NCI-H1694 treated with DMSO at 0.1 percent for 48 hours (cell line): ENCODE measurements at places on chromosomes 16 and 17.

- peak; percentile 99 for DNase-seq
Measured at GRCh38 chr17:57391076-57391825, 134.9 kb downstream of the MSI2 start.

- no peak for DNase-seq
Measured at GRCh38 chr17:9893411-9894012, 11.6 kb downstream of the RCVRN start.

DNA sequence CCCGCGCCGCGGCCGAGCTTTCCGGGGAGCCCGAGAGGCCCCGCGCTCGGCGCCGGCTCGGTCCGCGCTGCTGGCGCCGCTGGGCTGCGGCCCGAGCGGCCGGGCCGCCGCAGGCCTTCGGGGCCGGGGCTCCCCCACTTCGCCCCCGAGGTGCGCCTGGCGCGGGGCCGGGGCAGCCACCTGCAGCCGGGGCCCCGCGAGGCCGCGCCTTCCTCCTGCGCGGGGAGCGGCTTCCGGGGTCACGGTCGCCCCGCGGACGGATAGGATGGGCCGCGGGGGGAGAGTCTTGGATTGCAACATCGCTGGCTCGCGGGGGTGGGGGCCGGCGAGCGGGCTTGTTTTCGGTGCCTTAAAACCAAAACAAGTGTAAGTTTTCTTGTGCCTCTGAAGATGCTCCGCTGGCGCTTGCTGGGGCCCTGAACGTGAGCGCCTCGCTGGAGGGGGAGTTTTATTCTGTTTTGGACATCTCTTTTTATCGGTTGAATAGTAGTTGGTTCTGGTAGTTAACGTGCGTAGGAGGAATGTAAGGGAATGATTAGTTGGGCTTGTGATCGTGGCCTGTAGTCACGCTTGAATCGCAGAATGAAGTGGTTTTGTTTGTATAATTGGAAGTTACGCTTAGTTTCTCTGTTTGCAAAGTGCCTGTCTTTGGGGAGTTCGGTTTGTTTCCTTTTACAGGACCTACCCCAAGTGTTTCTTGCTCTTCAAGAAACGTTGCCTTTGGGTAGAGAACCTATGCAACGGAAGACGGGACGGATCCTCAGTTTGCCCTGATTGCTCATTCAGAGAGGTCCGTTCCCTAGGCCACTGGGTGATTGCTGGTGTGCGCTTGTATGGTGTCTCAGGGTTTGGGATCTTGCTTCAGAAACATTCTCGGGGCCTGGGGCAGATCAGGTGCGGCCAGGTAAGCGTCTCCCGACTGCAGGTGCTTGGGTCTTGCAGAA is 724 bp downstream of the UBE2I start:
- DNase-seq: no peak

DNA sequence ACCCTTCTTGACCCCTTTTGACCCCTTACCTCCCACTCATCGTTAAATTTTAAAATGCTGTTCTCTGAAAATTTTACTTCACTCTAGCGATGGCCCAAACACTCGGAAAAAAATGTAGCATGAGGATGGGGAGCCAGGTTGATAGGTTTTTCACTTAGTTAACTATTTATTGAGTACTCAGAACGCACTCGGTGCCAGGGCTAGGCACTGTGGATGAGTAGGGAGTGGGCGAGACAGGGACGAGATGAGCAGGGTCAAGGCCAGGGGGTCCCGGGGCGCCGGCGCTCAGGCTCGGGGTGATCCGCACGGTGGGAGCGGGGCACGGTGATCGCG is 392 bp downstream of the ZSCAN32 start:
- no peak for DNase-seq

DNA sequence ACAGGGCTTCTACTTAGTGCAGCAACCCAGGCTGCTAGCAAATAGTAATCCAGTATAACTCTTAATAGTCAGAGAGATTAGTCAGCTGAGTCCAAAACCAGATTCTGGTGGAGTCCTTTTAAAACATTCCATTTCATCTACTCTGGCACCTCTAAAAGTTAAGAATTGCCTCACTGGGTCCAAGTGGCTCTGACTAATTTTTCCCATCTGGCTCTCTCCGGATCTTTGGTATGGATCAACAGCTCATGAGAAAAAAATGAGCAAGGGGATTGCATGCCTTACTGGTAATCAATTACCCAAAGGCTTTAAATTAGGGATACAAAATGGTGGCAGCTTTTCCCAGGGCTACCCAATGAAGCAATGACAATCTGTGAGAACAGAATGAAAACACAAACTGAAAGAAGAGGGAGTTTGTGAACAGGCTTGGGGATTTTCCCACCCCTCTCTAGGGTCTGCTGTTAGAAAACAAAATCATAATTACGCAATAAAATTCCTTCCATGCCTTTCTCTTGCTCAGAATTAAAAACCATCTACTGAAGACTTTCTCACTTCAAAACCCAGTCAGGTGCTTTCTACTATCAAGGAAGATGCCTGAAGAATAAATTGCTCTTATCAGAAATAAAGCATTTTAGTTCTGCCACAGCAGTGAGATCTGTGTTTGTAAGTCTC is 84.6 kb upstream of the PMFBP1 start:
- DNase-seq: no peak

DNA sequence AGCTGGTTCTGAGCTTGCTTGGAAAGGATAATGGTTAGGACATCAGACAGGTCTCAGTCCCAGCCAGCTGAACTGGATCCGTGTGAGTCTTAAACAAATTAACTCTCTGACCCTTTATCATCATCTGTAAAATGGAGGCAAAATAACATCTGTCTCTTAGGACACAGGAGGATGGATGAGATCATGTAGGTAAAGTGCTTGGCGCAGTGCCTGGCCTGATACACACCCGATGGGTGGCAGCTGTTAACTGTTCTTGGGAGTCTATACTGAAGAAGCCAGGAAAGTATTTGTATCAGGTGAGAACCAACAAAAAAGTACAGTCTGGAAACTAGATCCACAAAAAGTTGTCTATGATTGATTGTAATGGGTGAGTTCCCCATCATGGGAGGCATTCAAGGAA is 188.6 kb downstream of the C16orf78 start:
- peak; percentile 26 for DNase-seq

- DNase-seq: no peak
Measured at GRCh38 chr16:30694926-30695693, 3.9 kb upstream of the SRCAP start.

- no peak for DNase-seq
Measured at GRCh38 chr16:17657045-17657444, 186.3 kb upstream of the XYLT1 start.

DNA sequence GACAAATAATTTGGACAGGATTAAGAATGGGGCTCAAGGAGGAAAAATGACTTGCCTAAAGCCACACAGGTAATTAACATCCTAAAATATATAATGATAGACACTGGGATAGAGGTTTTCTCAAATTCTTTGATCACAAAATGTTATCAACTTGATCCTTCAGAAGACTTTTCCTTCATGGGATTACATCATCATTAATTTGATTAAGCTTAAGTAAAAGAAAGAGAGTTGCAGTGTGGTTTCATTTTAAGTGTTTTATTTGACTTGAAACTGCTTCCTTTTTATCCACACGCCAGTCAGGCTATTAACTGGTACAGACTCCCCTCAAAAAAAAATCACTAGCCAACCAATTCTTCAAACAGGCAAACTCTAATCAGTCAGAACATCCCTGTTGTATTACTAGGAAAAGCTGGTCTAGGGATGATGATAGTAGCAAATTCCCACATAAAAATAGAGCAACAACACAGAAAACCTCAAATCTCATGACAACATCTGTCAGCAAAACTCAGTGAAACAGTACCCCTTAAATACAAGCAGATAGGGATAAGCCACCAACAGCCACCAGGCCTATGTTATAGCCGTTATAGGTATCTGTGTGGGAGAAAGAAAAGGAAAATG is 32.5 kb downstream of the AKAP10 start:
- DNase-seq: no peak

DNA sequence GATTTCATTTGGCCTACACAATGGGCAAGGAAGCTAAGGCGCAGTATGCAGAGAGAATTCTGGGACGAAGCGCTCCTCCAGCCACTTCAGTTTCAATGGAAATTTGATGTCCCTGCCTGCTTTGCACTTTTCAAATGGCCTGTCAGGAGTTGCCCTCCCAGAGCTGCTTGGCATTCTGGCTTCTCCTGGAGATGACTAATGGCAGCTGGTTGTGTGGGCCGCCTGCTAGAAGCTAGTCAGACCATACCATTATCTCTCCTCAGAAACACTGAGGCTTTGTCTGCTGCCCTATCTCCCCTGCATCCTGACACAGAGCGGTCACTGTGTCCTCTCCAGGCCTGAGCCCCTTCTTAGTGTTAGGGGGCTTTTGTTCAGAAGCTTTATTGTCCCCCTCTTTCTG is 180.1 kb downstream of the SPECC1 start:
- peak; percentile 24 for DNase-seq

DNA sequence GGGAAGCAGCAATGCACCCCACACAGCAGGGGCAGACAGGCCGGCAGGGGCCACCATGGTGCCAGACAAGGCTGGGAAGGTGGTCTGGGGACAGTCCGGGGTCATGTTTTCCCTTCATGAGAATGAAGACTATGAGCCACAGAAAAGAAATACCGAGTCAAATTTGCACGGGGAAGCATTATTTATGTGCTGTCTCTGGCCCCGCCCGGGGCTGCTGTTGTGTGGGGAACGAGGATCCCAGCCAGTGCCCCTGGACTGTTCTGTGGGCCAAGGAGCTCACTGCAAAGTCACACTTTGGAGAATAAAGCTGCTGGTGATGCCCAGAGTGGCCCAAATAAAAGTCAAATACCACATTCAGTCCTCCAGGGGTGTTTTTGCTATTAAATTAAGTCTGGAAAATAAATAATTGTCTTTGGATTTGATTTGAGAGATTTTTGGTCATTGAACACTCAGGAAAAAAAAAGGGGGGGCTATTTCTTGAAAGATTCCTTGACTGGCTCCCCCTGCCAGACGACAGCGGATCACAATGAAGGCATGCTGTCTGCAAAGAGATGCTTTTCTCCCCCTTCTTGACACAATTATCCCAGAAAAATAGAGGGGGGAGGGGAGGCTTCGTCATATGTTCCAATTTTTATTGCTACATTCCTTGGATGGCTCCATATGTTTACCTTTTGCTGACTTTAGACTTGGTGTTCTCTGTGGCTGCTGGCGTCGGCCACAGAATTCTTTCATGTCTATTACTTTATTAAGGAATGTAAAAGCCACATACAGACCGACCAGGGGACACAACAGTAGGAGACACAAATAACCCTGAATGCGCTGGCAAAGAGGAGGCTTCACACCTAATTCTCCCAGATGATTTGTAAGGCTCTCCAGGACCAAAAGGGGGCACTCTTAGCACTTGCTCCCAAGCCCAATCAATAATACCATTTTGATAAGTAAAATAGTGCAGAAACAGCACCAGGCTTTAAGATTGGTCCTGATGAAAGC is 27.1 kb upstream of the ANKFN1 start:
- DNase-seq: peak; percentile 49

DNA sequence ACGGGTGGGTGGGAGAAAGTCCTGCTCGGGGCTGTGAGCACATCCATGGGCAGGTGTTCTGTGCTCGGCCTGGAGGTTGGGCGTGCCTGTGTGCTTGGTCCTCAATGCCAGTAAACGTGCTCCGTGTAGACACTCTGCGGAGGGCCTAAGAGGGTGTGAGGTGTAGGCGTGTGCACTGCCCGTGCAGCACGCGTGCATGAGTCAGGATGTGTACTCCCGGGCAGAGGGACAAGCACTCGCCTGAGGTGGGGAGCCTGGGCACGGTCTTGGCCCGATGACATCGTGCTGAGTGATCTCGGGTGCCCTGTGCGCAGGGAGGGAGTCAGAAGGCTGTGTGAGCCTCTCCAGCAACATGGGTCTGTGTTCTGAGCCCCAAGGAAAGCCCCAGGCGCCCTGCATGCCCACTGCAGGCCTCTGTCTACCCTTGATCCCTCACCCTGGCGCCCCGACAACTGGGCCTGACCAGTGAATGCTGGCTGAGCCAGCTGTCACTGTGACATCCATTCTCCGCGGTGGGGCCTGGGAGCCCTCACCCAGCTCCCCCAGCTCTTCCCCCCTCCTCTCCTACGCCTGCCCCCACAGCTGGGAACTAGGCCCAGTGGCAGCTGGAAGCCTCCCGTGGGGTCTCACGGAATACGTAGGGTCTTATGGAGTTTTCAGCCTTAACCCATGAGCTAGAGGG is 23.5 kb upstream of the NXPH3 start:
- no peak for DNase-seq
